ENCODE measurements at places on chromosomes 2 and 18.

DNA sequence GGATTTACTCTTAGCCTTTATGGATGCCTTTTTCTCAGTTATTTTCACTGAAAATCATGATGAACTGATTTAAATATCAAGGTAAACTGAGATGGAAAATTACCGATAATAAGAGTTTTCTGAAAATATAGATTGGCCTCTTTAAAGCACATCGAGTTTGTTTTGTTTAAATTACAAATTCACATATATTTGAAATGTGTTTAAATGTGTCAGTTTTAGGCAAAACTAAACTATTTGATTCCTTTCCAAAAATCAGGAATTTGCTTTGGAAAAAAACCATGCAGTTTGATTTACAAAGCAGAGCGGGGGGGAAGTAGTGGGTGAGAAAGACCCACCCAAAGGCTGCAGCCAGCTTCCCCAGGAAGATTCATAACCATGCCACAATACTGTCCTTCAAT lies 52.0 kb upstream of the EML4 start:
- DNase-seq, result no peak

GRCh38 chr2:201261906-201262305 lies 1.6 kb downstream of the CASP8 start:
- DNase-seq, result peak; percentile 50

GRCh38 chr2:201436141-201436540 lies 15.1 kb downstream of the TRAK2 start:
- no peak for DNase-seq

DNA sequence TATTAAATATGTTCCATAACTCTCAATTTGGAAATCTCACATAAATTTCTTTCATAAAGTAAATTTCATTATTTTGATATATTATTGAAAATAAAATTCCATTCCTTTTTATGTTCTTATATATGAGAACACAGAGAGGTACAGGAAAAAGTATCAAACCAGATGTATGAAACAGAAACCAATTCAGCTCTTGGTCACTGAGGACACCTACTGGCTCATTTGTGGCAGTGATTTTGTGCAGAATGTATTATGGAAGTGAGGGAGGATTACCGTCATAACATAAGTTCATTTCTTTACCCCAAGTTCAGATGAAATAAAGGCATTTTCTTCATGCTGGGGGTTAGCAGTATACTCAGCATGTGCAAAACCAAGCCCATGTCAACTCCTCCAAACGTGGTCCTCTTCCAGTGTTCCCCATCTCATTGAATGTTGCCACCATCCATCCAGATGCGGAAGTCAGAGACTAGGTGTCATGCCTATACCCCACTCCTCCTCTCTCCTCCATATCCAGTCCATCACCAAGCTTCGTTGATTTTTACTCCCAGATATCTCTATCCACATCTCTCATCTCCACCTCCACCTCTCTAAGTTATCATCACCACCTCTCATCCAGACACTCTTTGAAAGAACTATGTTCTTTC lies 41.7 kb upstream of the MALL start:
- DNase-seq, result peak; percentile 46

DNA sequence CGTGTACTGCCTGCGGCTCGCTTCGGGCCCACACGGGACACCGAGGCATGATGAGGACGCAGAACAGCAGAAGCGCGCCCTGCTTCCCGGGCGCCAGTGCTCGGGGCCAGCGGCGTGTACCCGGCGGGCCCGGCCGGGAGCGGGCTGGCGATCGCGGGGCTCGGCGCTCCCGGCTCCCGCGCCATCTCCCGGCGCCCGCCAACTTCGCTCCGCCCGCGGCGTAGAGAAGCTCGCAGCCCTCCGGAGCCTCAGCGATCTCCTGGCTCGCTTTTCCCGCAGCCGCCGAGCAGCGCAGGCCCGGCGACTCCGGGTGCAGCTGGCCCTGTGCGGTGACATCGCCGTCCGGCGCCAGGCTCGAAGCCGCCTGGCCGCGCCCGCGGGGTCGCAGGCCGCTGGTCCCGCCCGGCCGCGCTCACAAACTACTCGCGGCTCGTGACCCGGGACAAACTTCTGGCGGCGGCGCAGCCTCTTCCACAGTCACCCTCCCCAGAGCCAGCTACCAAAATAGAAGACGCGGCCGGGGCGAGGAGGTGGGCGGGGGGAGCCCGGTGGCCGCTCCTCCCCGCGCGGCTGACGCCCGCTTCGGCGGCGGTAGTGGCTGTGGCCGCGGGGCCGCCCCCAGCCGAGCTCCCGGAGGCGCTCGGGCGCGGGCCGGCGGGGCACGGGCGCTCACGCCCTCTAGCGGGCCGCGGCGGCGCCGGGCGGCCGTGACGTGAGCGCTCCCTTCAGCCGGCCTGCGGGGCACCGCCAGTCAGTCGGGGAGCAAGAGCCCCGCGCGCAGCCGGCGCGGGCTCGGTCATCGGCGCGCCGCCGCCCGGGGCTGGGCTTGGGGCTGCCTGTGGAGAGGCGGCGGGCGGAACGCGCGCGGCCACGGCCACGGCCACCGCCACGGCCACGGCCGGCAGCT lies at the start of gene PTPRM:
Gene PTPRM, plus strand, starts transcription at position 750 of the 907 bp plus-strand sequence. CDS start 503 bp downstream, outside the sequence.
- peak; percentile 41 for DNase-seq

- no peak for DNase-seq
These were observed 258.1 kb downstream of the LNPK start for GRCh38 chr2:175744000-175744399.

GRCh38 chr2:171342067-171342413 lies 91.8 kb downstream of the METTL8 start:
- no peak for DNase-seq

- DNase-seq, result no peak
These were observed 85.1 kb downstream of the BCL2L11 start for GRCh38 chr2:111205774-111206173.

DNA sequence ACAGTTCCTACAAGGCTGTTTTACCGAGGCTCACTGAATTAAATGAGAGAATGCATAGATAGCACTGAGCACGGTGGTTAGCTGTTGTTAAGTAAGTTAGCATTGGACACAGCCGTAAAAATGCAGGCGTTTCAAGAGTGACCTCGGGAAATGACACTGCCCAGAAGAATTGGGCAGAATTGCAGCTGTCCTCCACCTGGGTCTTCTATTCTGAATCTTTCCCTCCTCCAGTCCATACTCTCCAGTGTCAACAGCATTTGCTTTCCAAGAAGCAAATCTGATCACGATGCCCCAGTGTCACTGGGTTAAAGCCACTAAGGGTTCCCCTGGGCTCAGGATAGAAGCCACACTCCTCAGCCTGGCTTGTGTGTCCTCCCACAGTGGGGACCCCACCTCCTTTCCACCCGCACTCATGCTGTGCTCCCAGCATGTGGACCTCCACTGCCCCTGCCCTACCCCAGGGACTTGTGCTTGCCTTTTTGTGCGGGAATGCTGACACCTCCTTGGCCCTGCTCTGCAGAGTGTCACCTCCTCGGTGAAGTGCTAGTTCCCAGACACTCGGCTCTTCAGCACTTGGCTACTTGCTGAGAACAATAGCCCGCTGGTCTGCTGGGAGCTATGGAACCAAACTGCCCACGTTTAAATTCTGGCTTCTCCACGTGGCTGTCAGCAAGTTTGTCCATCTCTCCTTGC lies 135.0 kb downstream of the ANTXR1 start:
- no peak for DNase-seq

Measured in CD4-positive, alpha-beta T cell treated with Interleukin-17A for 1 hour (primary cell).